AG09309 (cell line): ENCODE measurements at places on chromosomes 5 and 9.

DNA sequence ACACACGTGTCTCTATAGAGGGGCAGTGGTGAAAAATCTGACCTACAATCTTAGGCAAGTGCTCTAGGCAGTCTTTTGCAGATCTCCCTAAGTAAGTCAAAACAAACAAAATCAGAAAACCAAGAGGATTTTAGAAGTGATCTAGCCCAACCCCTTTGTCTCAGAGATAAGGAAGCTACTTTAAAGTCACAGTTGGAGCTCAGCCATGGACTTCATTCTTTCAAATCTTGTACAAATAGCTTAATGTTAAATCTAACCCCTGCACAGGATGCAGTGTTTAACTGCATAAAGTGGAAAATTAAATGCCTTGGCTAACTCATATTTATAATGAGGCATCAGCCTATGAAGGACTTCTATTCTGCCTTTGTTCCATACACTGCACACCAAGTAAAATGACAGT is 135.1 kb upstream of the RFX3 start:
- DNase-seq, result no peak

DNA sequence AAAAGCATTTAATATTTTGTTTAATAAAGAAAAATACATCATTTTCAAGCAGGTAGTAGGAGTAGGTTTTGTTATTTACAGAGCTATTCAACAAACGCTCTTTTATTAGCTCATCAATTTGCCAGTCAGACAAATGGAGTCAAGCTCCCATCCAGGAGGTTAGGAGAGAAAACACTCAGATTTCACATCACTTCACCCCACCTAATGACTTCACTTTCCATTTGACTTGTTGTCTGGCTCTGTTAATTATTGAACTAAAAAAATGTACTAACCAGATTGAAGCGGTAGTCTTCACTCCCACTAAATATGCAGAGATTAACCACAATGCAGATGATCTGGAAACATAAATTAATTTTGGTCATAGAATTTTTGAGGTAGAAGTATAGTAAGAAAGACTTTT is 193.6 kb upstream of the VCAN start:
- no peak for DNase-seq

DNA sequence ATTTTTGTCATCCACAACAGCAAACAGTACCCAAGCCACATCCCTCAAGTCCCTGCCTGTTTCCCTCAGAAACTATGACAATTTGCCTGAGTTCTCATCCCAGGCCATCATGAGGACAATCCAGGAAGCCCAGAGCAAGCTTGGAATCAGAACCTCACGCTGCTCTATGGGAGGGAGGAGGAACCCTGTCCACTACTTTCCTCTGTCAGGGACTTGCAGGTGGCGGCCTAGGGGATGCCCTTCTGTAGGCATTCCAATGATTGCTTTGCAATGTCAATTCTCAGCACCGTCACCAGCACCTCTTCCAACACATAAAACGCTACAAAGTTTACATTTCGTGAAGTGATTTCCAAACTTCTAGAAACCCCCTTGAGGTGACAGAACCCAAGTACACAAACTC is 170.4 kb upstream of the FSTL4 start:
- no peak for DNase-seq

GRCh38 chr5:903756-904096 is 11.0 kb downstream of the TRIP13 start:
- DNase-seq, result no peak

GRCh38 chr9:110835404-110835803 is 166.8 kb downstream of the MUSK start:
- peak; percentile 74 for DNase-seq

DNA sequence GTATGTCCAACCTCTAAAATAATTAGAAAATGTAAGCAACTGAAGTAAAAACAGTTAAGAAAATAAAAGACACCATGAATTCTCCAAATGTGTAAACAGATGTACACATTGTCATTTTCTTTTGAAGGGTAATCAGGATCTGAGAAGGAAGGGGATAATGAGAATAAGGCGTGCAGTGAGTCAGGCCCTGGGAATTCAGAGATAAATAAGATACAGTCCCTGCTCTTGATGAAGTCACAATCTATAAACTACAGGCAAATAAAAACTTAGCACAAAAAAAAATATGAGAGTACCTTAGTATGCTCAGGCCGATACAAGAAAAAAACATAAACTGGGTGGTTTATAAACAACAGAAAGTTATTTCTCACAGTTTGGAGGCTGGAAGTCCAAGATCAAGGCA is 315.3 kb downstream of the DNAH5 start:
- DNase-seq, result no peak

GRCh38 chr9:72931437-72931836 is 21.4 kb downstream of the ALDH1A1 start:
- no peak for DNase-seq

DNA sequence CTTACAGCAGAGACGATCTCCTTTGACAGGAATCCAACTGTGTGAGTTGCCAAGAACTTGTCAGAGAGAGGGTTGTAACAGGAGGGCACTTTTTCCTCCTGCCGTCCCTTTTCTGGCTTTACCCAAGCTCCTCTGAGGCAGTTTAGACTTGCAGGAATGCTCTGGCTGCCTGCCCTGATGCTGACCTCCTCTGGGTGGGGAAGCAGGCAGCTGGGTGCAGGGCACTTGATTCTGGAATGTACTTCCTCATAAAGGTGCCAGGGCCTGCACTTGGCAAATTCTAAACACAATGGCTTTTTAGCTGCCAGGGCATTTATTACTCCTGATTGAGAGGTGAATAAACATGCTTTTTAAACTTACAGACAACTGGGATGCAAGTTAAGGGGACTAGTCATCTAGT is 190.4 kb downstream of the EPB41L4A start:
- DNase-seq, result no peak

DNA sequence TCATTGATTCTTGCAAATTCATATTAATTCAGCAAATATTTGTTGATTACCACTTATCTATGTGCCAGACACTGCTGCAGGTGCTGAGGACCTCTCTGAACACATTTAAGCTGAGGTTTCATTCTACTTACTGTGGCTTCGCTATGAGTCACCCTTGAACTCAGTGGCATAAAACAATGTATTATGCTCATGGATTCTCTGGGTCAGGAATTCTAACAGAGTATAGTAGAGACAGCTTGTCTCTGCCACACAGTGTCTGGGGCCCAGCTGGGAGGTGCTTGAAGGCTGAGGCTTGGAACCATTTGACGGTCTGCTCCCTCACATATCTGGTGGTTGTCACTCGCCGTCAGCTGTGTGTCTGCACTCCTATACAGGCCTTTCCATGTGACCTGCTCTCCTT is 124.3 kb upstream of the NR3C1 start:
- no peak for DNase-seq

- DNase-seq, result no peak
Measured at GRCh38 chr9:19379283-19379682, 753 bp downstream of the RPS6 start.

DNA sequence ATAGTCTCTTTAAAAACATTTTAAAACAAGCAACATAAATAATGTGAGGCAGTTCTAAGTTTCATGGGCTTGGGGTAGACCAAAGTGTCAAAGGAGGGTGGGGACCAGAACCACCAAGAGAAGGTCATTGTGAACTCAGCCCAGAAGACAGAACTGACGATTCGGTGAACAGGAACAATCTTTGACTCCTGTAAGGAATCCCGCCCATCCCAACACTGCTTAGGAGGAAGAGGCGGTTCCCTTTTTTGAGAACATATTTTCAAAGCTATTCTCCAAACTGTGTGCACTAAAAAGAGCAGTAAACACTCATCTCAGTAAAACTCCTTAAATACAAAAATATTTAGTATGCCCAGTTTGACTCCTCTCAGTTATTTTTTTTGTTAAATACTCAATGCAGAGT is 176.5 kb upstream of the TLE4 start:
- DNase-seq, result no peak

GRCh38 chr5:102796498-102796897 is 41.4 kb downstream of the PAM start:
- no peak for DNase-seq

DNA sequence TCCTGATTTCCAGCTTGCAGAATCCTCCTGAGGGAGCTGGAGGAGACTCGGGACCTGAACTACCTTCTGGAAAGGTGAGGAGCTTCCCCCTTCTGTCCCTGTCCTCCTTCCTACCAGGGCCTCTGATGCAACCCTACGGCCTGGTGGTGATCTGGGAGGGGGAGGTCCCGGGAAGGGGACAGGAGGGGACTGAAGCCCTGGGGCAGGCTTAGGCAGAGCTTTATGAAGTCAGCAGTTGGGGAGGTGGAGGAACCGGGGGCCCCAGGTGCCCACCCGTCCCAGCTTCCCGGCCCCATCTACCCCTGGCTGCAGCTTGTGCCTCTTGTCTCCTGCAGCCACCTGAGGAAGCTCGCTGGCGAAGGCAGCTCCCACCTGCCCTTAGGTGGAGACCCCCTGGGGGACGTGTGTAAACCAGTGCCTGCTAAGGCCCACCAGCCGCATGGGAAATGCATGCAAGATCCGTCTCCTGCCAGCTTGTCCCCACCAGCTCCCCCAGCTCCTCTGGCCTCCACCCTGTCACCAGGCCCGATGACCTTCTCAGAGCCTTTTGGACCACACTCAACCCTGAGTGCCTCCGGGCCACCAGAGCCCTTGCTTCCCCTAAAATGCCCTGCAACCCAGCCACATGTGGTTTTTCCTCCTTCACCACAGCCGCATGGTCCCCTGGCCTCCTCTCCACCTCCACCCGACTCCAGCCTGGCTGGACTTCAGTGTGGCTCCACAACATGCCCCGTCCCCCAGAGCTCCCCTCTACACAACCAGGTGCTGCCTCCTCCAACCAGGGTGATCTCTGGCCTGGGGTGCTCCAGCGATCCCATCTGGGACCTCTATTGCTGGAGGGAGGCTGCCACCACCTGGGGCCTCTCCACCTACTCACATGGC is 2.1 kb downstream of the SPATA31E1 start:
- DNase-seq, result no peak

DNA sequence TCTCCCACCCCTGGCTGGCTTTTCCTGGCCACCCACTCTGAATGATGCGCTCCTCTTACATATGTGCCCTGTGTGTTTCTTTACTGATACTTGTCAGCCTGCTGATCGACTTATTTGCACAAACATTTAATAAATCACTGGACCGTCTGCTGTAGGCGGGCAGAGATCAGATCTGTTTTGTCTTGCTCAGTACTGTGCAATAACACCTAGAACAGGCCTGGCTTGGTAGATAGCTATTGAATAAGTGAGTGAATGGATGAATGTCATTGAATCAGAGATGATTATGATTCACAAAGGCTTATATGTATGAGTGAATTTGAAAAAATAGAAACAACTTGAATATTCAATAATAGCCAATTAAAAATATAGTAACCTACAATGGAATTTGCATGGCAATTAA is 165.1 kb downstream of the RGS3 start:
- no peak for DNase-seq

GRCh38 chr5:95959888-95960666 is 1.6 kb downstream of the ELL2 start:
- DNase-seq, result no peak

GRCh38 chr9:114081441-114082016 is 3.4 kb upstream of the AMBP start:
- DNase-seq, result no peak

GRCh38 chr5:179836225-179837019 is 15.7 kb downstream of the SQSTM1 start:
- no peak for DNase-seq

DNA sequence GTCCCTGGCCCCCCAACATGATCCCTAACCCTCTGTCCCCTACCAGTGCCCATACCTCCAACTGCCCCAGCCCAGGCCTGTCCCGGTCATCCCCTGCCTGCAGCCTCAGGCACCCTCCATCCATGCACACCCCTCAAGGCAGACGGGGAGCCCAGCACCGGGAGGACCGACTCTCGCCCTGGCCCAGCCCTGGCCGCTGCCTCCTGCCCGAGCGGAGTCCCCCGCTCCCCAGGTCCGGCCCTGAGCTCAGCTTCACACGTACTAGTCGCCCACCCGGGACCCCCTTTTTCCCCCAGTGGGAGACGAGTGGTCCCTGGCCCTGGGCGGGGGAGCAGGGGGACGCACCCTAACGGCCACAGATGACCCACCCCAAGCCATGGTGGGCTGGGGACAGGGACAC is 49.0 kb upstream of the UBAC1 start:
- DNase-seq, result no peak

DNA sequence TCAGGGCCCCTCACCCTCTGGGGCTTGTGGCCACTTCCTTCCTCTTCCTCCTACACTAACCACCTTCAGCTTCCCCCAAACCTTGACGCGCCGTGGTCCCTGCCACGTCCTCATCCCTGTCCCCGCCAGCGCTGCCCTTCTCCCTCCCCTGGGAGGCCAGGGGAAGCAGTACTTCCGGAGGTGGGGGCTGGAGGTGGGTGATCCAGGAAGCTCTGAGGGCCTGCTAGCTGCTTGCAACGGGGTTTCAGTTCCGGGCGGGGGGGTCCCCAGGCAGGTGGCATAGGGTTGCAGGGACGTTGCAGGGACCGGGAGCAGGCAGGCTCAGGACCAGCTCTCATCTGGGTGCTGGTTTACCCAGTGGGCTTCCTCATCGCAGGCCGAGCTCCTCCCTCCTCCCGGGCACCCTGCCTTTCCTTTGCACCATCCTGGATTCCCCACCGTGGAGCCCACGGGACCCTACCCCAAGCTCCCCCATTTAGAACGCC is 70.0 kb downstream of the RXRA start:
- DNase-seq, result no peak

DNA sequence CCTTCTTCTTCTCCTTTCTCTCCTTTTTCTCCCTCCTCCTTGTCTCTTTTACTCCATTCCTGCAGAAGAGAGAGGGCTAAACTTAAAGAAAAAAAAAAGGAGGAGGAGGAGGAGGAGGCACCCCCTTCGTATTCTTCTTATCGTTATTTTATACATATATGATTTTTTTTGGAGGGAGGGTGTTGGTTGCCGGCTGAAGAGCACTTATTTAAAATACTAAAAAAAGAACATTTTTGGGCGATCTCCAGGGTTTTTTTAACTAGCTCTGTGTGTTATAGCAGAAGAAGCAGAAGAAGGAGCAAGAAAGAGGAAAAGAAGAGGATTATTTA is 381 bp downstream of the NR2F1 start:
- no peak for DNase-seq

DNA sequence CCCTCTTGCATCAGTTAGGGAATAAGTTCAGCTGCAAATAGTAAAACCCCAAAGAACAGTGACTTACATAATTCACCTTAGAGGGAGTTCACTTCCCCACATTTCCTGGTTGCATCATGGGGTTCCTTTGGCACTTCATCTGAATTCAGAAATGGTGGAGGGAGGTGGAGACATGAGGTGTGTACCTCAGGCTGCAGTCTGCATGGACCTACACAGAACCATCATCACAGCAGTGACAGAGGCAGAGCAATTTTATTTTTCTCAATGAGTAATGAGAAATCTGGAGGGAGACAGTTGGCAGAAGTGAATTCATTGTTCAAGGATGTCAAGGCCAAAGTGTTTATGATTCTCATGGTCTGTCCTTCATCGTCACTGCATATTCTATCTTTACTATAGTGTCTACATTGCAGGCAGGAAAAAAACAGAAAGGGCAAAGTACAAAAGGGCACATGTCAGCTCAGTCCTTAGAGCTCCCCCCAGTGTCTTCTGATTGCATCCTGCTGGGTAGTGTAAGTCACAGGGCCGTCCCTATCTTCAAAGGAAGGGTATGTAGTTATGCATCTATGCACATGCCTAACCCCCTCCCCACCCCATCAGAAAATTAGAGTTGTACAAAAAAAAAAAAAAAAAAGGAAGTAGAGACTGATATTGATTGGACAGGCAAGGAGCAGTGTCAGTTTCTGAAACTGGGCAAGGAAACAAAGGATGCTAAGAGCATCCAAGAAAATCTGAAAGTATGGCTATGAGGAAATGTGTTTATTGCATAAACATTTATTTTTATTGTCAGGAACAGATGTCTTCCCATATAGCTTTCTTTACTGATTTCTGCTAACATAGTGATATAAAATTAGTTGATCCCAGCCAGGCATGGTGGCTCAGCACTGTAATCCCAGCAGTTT is 132.7 kb upstream of the APC start:
- DNase-seq, result no peak
